ENCODE measurements at places on chromosomes 2 and 18. TPM values are rescaled to one million over a fixed set of nuclear protein-coding genes. Genes with fewer than 3 reads are reported as not detected.

The ACMSD gene
- not detected for total RNA-seq

The COLEC11 gene
- total RNA-seq = 2.3 TPM

The HTR2B gene
- total RNA-seq = 18.3 TPM

The TUBA3E gene
- total RNA-seq = not detected

The BIN1 gene
- total RNA-seq = 38.2 TPM

The GALNT5 gene
- 1.1 TPM for total RNA-seq

The GREB1L gene
- 6.9 TPM for total RNA-seq

DNA sequence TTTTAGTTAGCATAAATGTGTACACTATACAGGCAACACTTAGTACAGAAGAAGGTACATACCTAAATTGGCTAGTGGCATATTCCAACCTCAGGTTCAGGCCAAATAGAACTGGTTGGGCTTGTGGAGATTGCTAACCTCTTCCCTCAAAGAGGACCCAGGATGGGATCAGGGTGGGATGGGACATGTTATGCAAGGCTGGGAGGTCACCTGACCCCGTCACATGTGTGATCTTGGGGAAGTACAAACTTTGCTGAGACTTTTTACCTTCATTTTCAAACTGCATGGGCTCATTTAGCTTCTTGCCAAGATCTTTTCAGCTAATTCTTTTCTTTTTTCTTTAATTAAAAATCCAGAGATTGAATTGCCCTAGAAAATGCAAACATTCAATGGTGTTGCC, 36.9 kb downstream of the TMEM17 start:
- H3K36me3 ChIP-seq = no peaks in the 10 kb centered on the region
- H3K27ac ChIP-seq = no peak overlapping the region
- no peaks in the 10 kb centered on the region for H3K4me1 ChIP-seq
- H3K27me3 ChIP-seq = no peaks in the 10 kb centered on the region
- no peak for DNase-seq

DNA sequence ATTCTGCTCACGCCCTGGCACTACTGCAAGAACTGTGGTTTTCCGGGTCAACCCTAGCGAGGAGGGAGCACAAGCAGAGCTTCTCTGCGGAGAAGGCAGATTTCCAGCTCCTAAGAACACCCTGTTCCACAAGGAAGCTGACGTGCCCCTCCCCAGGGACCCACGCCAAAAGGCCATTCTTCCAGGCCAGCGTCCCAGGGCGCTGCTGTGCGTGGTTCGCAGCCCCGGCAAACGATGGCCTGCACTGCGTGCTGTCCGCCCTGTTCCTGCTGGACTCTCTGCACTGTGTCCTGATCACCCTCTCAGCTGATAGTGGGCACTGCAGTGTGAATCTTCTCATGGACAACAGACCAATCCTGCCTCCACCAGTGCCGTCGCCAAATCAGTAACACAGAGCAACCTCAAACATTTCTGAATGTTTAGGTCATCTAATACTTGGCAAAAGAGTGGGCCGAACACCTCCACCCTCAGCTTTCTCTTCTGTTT, 49.1 kb downstream of the ADI1 start:
- peak overlapping the region; percentile 84 for H3K27ac ChIP-seq
- peaks cover 17% of the 10 kb centered on the region for H3K36me3 ChIP-seq
- peak; percentile 88 for DNase-seq
- H3K4me3 ChIP-seq = no peak overlapping the region
- H3K4me1 ChIP-seq = peaks cover 43% of the 10 kb centered on the region

GRCh38 chr18:48817021-48817461, 133.7 kb downstream of the SMAD7 start:
- H3K36me3 ChIP-seq = no peaks in the 10 kb centered on the region
- H3K27me3 ChIP-seq = no peaks in the 10 kb centered on the region
- H3K27ac ChIP-seq = no peak overlapping the region
- no peak overlapping the region for H3K4me3 ChIP-seq

DNA sequence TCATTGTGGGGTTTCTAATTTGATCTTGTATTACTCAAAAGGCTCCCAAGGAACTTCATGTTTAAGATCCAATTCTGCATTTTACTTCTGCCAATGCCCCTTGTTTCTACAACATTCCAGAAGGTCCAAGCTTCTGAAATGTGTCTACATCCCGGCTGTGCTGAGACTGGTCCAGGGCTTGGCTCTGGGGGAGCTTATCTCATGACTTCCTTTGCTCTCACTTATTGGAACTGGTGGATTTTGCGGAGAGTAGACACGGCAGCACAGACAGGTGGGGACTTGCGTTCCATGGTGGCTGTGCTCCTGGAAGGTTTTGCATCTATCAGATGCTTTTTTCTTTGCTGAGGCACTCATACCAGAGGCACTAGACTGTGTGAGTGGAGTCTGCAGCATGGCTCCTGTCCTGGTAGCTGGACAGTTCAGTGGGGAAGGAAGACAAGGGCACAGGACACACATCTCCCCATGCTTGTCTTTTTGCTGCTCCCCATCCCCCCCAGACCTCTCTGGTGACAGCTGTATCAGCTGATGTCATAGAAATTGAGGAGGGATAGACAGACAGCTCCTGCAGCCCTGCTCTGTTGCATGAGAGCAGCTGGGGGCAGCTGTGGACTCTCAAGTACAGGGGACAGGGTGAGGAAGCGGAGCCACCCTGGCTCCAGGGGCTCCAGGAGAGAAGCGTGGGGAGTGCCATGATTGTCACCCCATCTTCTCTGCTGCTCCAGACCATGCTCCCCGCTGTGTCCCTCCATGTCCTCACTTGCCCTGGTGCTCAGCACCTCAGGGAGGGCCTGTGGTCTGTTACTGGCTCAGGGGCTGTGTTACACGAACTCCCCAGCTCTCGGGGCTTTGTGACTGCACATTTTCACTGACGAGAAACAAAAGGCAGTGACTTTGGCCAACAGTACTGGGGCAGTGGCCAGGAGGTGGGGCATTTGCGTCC, 46.0 kb downstream of the ACAA2 start:
- H3K4me1 ChIP-seq = no peaks in the 10 kb centered on the region
- no peaks in the 10 kb centered on the region for H3K27me3 ChIP-seq
- no peak overlapping the region for H3K4me3 ChIP-seq
- no peak for DNase-seq
- no peak overlapping the region for H3K27ac ChIP-seq

DNA sequence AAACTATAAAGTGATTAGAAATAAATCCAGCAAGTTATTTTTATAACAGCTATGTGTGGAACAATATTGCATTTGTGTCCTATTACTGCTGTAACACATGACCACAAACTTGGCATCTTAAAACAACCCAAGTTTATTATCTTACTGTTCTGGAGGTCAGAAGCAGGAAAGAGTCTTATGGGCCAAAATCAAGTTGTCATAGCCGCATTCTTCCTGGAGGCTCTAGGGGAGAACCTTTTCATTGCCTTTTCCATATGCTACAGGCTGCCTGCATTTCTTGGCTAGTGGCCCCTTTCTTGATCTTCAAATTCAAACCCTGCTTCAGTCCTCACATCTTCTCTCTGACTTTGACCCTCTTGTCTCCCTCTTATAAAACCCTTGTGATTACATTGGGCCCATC, 27.0 kb upstream of the HNRNPLL start:
- H3K4me1 ChIP-seq = no peaks in the 10 kb centered on the region
- no peak overlapping the region for H3K27ac ChIP-seq
- no peaks in the 10 kb centered on the region for H3K27me3 ChIP-seq
- no peak for DNase-seq
- no peaks in the 10 kb centered on the region for H3K36me3 ChIP-seq

DNA sequence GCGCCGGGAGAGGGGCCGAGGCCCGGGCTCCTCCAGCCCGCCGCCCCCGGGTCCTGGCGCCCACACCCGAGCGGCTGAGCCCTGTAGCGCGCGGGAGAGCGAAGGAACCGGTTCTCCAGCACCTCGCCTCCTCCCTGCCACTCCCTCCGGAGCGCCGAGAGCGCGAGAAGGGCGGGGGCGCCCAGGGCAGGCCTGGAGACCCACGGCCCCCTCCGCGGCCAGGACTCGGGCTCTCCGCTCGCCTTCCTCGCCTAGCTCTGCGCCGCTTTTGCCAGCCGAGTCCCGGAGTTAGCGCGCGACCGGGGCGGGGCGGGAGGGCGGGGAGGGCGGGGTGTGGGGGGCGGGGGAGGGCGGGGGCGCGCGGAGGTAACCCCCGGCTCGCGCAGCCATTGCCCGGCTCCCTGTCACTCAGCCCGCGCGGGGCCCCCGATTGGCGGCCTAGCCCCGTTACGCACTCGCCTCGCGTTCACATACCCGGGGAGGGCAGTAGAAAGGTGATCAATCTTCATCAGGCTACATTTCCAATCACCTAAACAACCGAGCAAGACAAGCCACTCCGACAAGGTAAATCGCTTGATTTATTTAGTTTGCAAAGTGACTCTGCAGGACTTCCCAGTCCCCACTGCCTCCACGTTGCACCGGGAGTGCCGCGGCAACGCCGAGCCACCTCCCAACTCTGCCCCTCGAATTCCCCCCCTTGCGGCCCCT, at the start of gene OTX1:
Gene OTX1, plus strand, starts transcription at position 497 of the 708 bp plus-strand sequence. CDS start 2,161 bp downstream, outside the sequence.
- DNase-seq = peak; percentile 56
- H3K27ac ChIP-seq = no peak within 1 kb of the TSS
- H3K4me1 ChIP-seq = peaks cover 56% of the 10 kb centered on the region

GRCh38 chr2:235183786-235184185, 232.0 kb downstream of the SH3BP4 start:
- no peaks in the 10 kb centered on the region for H3K27me3 ChIP-seq
- no peaks in the 10 kb centered on the region for H3K4me1 ChIP-seq
- no peaks in the 10 kb centered on the region for H3K36me3 ChIP-seq
- no peak for DNase-seq

GRCh38 chr2:3463186-3463835, 56.0 kb downstream of the ADI1 start:
- no peaks in the 10 kb centered on the region for H3K4me1 ChIP-seq
- peaks cover 34% of the 10 kb centered on the region for H3K36me3 ChIP-seq
- H3K27ac ChIP-seq = no peak overlapping the region
- no peak overlapping the region for H3K4me3 ChIP-seq
- DNase-seq = peak; percentile 55
- no peaks in the 10 kb centered on the region for H3K27me3 ChIP-seq

DNA sequence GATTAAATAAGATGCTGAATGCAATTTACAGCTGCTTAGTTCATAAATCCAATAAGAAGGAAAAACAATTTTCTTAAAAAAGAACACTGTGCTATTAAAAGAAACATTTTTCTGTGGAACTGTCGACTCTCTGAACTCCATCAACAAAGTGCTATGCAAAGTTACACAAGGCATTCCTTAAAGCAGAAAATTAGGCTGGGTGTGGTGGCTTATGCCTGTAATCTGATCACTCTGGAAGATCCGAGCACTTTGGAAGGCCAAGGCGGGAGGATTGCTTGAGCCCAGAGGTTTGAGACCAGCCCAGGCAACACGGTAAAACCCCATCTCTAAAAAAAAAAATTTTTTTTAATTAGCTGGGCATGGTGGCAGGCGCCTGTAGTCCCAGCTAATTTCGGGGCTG, 13.0 kb downstream of the MCM6 start:
- no peak for DNase-seq
- H3K27ac ChIP-seq = no peak overlapping the region
- H3K4me1 ChIP-seq = no peaks in the 10 kb centered on the region

- no peak overlapping the region for H3K4me3 ChIP-seq
- no peak for DNase-seq
- no peaks in the 10 kb centered on the region for H3K4me1 ChIP-seq
- H3K27ac ChIP-seq = no peak overlapping the region
Measured at GRCh38 chr2:96180002-96180401, 28.6 kb downstream of the STARD7 start.

- no peak overlapping the region for H3K4me3 ChIP-seq
- H3K36me3 ChIP-seq = no peaks in the 10 kb centered on the region
- no peak for DNase-seq
Measured at GRCh38 chr18:54765636-54766375, 62.5 kb upstream of the RAB27B start.

DNA sequence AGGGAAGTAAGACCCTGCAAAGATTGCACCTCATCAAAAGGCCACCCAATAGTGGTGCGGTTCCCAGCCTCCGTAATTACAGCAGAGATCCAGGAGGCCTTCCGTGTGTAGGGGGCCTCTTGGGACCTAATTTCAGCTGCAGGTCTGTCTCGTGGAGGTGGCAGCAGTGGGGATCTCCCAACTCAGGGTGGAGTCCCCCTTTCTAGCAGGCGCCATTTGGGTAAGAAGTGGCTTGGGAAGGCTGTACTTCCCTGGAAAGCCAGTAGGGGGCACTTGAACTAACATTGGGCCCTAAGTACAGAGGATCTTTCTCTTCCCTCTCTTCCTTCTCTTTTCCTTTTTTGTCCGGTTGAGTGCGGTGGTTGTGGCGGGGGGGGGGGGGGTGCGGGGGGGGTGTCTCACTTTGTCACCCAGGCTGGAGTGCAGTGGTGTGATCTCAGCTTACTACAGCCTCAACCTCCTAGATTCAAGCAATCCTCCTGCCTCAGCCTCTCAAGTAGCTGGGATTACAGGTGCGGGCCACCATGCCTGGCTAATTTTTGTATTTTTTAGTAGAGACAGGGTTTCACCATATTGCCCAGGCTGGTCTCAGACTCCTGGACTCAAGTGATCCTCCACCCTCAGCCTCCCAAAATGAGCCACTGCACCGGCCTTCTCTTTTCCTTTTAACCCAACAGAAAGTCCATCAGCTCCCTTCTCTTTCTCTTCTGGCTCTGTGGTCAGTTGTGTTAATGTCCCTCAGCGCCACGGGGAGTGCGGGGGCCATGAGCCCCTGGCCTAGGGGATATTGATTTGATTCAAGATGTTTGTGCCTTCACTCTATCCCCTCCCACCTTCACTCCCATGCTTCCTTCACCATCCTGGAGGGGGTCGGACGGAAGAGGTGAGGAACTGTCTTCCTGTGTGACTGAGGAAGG, 32.0 kb downstream of the CENPO start:
- H3K27ac ChIP-seq = no peak overlapping the region
- no peaks in the 10 kb centered on the region for H3K27me3 ChIP-seq
- DNase-seq = peak; percentile 54
- no peak overlapping the region for H3K4me3 ChIP-seq
- no peaks in the 10 kb centered on the region for H3K4me1 ChIP-seq

- H3K4me1 ChIP-seq = no peaks in the 10 kb centered on the region
- no peak for DNase-seq
- no peak overlapping the region for H3K4me3 ChIP-seq
- H3K27me3 ChIP-seq = no peaks in the 10 kb centered on the region
Measured at GRCh38 chr18:32893915-32894314, 121.1 kb upstream of the KLHL14 start.

GRCh38 chr2:215503381-215503780, 67.5 kb upstream of the FN1 start:
- no peaks in the 10 kb centered on the region for H3K4me1 ChIP-seq

- H3K36me3 ChIP-seq = no peaks in the 10 kb centered on the region
- no peaks in the 10 kb centered on the region for H3K4me1 ChIP-seq
- no peak overlapping the region for H3K27ac ChIP-seq
Measured at GRCh38 chr2:10741139-10741538, 19.7 kb downstream of the ATP6V1C2 start.

GRCh38 chr2:106941372-106941993, 55.5 kb upstream of the ST6GAL2 start:
- no peak for DNase-seq
- no peaks in the 10 kb centered on the region for H3K36me3 ChIP-seq
- H3K4me1 ChIP-seq = no peaks in the 10 kb centered on the region
- H3K4me3 ChIP-seq = no peak overlapping the region
- no peaks in the 10 kb centered on the region for H3K27me3 ChIP-seq
- H3K27ac ChIP-seq = no peak overlapping the region

DNA sequence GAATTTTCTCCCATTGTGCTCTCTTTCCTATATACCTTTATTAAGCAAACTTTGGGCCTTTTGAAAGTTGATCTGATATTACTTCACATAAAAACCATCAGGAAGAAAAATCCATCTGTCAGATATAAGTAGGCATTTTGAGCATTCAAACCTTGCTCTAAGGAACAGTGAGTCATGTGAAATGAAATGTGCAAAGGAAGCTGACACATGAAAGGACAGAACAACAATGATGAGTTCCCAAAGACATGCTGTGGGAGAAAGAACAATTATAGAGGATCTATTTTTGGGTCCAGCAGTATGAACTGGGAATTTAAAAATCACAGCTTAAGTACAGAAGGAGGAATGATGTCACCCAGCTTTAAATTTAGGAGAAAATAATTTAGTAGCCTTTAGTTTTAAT, 18.1 kb downstream of the CALCRL start:
- H3K36me3 ChIP-seq = no peaks in the 10 kb centered on the region
- no peaks in the 10 kb centered on the region for H3K27me3 ChIP-seq
